ENCODE measurements at places on chromosomes 11 and 22. TPM values are rescaled to one million over a fixed set of nuclear protein-coding genes. Genes with fewer than 3 reads are reported as not detected.
A peak's percentile ranks its signal among the peaks of the same experiment; 100 is the strongest.

GRCh38 chr11:35619116-35619854 lies 1.0 kb downstream of the FJX1 start:
- DNase-seq = peak; percentile 65

DNA sequence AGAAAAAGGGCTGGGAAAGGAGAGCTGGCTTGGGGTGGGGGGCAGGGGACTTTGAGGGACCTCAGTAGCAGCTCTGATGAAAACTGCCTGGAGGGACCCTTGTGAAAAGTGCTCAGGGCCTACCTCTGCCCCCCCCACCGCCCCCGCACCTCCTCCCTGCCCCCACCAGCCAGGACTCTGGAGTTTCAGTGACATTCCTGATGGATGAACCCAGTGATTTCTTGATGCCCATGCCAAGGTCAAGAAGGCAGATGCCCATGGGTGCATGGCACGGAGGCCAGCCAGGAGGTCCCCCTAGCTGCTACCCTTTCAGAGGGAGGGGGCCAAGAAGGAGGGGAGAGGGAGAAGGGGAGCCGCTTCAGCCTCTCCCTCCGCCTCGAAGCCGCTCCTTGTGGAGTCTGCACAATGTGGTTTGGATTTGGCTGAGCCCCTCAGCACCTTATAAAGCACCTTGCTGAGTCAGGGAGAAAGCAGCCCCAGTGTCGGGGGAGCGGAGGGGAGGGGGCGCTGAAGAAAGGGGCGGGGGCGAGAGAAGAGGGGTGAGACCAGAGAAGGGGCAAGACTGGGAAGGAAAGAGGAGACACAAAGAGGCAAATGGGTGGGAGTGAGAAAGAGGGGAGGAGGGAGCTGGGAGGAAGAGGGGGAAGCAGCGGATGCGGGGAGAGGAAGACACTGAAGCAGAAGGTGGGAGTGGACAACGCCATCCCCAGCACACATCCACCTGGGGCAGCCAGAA lies 2.1 kb upstream of the CLCF1 start:
- DNase-seq = no peak

Gene MUC6
- total RNA-seq = not detected

DNA sequence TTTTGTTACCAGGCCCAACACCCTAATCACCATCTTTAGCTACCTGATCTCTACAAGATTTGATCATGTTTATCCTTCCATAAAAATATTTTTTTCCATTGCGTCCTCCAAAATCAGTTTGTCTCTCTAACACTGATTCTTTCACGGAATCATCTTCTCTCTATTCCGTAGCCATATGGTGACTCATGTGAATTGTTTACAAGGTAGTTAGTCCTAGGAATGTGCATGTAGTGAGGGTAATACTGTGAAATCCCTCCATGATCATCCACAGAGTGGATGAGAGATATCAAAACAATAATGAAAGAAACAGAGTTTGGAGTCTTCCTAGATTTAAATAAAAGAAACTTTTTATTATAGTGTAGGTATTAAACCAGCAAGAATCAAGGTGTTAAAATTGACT lies 230.2 kb downstream of the METTL15 start:
- no peak for DNase-seq

Gene SERPIND1
- not detected for total RNA-seq

DNA sequence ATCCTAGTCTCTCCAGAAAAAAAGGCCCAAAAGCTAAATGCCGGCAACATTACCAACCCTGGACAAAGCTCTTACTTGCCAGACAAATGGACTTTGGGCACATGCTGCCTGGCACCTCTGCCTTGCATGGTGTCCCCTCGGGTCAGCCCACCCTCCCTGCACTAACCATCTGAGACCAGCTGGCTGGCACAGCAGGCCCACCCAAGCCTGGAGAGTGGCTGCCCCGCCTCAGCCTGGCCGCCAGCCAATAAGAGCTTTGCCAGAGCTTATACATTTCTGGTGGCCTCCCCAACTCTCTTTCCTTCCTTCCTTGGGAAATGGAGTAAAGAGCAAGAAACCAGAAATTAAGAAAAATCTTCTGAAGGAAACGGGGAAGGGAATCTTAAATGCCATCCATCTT lies 24.5 kb downstream of the MCHR1 start:
- DNase-seq = no peak

- peak; percentile 56 for DNase-seq
Observed at GRCh38 chr11:8693555-8693954, 11.0 kb downstream of the RPL27A start.

DNA sequence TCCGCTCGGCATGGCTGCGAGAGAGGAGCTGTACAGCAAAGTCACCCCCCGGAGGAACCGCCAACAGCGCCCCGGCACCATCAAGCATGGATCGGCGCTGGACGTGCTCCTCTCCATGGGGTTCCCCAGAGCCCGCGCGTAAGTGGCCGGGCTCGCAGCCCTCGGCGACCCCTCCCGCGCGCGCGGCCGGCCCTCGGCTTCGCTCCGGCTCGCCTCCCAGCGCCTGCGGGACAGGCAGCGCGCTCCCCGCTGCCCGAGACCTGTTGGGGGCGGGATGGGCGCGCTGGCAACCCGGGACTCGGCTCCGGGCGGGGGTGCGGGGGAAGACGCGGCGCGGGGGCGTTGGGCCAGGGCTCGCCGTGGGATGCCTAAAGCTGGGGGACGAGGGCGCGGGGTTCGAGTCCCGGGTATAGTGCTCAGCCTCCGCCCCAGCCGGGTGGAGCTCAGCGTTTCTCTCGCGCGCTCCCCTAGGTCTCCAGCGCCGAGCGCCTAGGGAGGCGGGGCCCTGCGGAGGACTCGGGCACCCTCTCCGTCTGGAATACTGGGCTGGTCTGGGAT lies 630 bp downstream of the UBASH3B start:
- peak; percentile 68 for DNase-seq

- no peak for DNase-seq
Observed at GRCh38 chr22:35329114-35329847, 29.6 kb downstream of the TOM1 start.

DNA sequence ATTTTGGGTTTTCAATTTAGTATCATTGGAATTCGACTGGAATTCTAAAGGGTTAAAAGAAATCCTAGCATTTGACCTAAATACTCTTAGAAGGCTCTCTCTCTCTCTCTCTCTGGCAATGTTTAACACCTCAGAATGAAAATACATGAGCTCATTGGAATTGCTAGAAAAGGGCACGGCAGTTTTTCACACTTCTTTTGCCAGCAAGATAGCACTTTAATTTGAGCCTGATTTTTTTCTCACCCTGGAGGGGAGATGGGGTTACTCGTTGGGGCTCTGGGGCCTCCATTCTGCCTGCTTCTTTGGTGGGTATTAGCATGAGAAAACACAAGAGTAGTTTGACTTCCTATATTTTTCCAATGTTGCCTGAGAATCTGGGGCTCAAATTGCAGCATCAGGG lies 22.8 kb upstream of the CLMP start:
- DNase-seq = no peak

DNA sequence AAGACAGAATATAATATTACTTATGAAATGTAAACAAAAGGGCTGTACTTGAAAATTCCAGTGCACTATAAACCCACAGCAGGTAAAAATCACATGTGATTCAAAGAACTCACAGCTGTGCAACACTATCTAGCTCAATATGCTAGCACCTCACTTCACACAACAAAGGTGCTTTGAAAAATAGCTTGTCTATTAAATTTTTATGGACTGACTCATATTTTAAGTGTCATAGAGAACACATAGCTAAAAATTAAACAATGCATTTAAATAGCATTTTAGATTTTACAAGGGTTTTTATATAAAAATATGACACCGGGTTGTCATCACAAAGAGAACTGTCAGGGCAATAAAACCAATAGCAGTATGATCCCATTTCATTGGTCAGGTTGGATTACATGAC lies 1390.5 kb upstream of the TENM4 start:
- DNase-seq = no peak

Gene VSIG10L2
- 2.0 TPM for total RNA-seq

Gene TRIM29
- 1,454 TPM for total RNA-seq

GRCh38 chr11:121497176-121497998 lies 44.6 kb upstream of the SORL1-AS1 start:
- DNase-seq = no peak

DNA sequence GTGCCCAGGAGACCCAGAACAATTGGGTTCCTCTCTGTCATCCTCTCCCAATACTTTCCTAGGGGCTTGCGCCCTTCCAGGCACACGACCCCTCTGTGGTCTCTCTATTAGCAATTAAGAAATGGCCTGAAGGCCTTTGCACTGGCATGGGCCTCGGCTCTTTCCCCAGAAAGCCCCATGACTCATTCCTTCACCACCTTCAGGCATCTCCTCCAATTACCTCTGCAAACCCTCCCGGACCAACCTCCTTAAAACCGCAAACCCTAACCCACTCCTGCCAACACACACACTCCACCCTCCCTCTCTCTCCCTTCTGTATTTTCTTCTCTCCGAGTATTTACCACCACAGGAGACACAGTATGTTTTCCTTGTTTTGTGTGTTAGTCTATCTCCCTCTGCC lies 36.7 kb downstream of the LARGE1 start:
- DNase-seq = no peak

GRCh38 chr22:28882545-28882877 lies 861 bp upstream of the ZNRF3 start:
- DNase-seq = no peak
